NCI-H460 (cell line): ENCODE measurements at places on chromosomes 7 and 10. TPM values are rescaled to one million over a fixed set of nuclear protein-coding genes. Genes with fewer than 3 reads are reported as not detected.

ADAMTS14 gene
- 0.02 TPM in 1 of 2 replicates, not detected in the other for total RNA-seq

DNA sequence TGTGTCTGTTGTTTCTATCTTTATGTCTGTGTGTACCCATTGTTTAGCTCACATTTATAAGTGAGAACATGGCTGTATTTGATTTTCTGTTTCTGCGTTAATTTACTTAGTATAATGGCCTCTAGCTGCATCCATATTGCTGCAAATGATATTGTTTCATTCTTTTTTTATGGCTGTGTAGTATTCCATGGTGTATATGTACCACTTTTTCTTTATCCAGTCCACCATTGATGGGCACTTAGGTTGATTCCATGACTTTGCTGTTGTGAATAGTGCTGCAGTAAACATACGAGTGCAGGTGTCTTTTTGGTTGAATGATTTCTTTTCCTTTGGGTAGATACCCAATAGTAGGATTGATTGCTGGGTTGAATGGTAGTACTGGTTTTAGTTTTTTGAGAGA is 48.2 kb downstream of the ZNRF2 start:
- no peak for DNase-seq

- no peak for DNase-seq
These were observed 148.1 kb downstream of the SLC25A13 start for GRCh38 chr7:96173781-96174180.

GRCh38 chr7:80830010-80830409 is 88.8 kb downstream of the SEMA3C start:
- DNase-seq: no peak

GRCh38 chr7:21651697-21652096 is 108.9 kb downstream of the DNAH11 start:
- DNase-seq: no peak
